ENCODE measurements at places on chromosomes 7 and 10. TPM values are rescaled to one million over a fixed set of nuclear protein-coding genes. Genes with fewer than 3 reads are reported as not detected.

- DNase-seq, result no peak
Measured at GRCh38 chr10:31004611-31005193, 27.0 kb downstream of the ZNF438 start.

- DNase-seq, result no peak
Measured at GRCh38 chr7:28702171-28702570, 256.0 kb downstream of the TRIL start.

- peak; percentile 34 for DNase-seq
Measured at GRCh38 chr7:157358041-157358752, 21.4 kb downstream of the DNAJB6 start.

DNA sequence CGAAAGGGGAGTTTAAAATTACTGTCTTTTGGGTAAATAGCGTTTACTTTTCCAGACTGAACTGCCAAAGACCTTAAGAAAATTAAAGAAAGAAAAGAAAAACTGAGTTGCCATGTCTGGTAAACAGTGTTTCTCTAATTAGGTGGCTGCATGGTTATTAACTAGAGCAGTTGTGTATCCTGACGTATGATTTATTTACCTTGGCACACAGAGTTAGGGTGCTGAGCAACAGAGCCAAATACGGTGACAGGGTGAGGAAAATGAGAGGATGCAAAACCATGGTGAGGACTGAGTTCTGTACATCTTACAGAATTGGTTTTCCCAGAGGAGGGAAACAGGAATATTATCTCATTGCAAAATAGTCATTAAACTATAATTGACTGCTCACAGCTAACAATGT lies 546.4 kb upstream of the FZD8 start:
- no peak for DNase-seq

GRCh38 chr10:27736396-27736795 lies 9.2 kb downstream of the MKX start:
- no peak for DNase-seq

DNA sequence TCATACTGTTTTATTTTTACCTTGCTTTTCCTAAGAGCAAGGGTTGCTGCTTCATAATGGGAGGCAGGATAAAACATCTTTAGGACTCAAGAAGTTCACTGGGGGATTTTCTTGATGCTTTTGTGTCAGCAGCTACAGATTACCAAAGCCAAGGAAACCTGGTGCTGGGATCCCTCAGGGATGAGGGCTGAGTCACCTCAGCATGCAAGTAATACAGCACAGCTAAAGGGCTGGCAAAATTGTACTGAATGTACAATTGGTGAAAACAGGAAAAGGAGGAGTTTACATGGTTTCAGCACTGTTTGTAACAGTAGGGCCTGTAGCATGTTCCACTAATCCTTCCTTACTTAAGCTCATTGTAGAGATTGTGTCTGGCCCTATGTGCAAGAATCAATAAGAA lies 1056.8 kb downstream of the SORCS1 start:
- no peak for DNase-seq

GRCh38 chr10:109931163-109931562 lies 7.9 kb upstream of the XPNPEP1 start:
- no peak for DNase-seq

DNA sequence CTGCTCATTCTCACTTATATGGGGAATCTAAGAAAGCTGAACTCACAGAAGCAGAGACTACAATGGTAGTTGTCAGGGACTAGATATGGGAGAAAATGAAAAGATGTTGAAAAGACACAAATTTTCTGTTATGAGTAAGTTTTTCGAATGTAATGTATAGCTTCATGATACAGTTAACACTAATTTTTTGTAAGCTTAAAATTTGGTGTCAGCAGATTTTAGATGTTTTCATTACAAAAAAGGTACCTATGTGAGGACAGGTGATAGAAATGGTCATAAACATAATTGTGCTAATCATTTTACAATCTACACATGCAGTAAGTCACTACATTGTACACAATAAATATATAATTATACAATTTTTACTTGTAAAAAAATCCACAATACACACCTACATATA lies 286.6 kb downstream of the ZNF33B start:
- no peak for DNase-seq

DNA sequence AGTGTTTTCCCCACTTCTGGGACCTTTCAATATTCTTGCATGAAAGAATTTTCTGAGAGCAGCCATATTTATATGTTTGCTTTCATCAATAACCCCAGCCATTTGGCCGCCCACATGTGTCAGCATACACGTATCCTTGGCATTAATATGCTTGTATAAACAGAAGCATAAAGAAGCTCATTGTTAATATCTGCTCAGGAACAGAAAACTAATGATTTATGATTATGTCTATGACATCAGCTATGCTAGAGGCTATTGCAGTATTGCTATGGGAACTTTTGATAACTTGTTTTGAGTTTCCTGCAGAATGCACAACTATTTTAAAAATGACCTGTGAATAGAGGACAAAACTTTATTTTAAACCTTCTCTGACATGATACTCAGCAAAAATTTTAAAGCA lies 300.9 kb upstream of the MTPN start:
- no peak for DNase-seq

DNA sequence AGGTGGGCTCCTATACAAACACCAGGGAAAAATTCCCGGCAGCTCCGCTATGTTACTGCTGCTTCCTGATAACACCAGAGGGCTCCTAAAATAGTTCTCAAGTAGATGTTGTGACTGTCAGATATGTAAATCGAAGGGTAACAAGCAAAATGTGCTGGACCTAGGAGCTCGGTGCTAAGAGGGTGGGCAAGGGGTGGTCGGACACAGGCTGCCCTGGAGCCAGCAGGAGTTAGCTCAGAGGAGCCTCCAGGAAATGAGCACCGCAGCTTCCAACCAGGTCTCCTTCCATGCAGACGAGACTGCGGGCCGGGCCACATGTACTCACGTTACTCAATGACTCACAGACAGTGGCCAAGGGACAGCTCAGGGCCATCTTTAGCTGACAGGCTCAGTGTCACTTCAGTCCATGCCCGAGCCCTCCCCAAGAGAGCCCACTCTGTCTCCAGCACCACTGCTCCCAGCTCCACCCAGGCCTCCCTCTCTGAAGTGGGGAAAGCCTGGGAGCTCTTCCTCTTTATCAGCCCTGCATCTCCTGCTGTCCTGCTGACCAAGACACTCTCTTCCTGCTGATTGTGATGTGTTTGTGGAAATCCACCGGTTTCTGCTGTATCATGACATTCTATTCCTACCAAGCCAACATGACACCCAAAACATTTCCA lies 37.2 kb upstream of the TMEM273 start:
- no peak for DNase-seq

DNA sequence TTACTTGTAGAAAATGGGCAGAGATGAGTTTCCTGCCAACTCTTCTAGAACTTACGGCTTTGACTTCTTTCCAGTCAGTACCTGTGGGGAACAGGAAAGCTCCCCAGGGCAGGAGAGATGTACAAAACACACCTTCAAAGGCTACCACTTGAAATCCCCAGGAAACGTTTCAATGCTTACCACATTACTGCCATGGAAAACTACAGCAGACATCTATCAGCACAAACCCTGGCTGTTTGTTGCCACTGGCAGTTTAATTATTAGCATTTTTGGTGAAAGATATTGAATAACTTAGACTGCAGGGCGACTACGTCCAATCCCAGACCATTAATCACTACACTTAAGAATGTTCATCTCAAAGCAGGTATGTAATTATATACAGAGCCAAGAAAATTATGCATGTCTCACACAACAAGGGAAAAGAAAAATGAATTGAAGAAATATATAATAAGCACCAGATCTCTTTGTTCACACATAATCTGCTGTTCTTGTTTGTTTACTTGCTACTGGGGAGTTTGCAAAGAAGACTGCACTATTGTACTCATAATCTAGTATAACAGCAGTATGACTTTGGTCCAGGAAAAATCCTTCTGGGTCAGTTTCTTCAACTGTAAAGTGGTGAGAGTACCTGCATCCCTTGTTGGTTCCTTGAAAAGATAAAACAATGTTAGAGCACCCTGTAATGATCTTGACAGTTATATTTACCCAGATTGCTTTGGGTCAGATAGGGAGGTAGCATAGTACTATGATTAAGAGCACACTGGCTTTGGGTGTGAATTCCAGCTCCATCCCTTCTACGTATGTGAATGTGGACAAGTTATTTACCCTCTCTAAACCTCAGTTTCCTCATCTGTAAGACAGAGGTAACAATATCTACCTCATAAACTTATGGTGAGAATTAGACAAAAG lies 138.3 kb downstream of the DOCK4 start:
- DNase-seq, result no peak

GRCh38 chr10:110706690-110707098 lies 62.6 kb downstream of the RBM20 start:
- no peak for DNase-seq

DNA sequence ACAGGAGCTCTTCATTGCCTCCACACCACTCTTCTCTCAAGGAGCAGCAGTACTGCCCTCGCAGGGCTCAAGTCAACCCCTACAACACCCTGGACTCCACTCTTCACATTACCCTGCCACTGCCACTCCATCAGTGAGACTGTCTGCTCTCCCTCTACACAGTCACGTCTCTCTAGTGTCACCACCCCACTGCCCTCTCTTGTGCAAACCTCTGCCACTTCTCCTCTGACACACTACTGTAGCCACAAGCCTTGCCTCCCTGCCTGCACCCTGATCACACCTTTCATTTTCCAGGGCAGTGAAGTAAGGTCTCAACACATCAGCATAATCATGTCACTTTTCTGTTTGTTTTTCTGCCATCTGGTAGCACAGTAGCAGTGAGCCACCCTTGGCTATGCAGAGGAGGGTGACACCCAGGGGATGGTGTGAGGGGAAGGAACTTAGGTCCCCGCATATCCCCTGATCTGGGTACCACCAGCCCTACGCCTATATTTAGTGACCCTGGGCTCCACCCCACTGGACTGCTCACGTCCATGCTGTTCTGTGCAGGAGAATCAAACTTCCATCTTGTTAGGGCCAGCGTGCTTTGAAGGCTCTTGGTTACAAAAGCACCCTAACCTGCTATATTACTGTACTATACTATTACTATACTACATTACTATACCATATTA lies 1.6 kb downstream of the C10orf143 start:
- no peak for DNase-seq

- no peak for DNase-seq
Measured at GRCh38 chr10:80485076-80485945, 31.2 kb downstream of the TSPAN14 start.

GRCh38 chr7:24597014-24597413 lies 23.8 kb downstream of the PALS2 start:
- no peak for DNase-seq

GRCh38 chr7:99037327-99037940 lies 106.5 kb downstream of the SMURF1 start:
- no peak for DNase-seq

DNA sequence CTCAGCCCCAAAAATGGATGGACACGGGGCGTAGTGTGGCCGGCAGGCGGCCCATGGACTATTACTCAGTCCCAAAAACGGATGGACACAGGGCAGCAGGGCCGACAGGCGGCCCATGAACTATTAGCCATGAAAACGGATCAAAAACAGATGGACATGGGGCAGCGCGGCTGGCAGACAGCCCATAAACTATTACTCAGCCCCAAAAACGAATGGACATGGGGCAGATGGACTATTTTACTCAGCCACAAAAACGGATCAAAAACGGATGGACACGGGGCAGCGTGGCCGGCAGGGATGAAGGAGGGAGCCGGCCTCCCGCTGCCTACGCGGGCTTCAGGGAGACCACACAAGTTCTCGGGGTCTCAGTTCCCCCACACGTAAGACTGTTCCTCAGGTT lies 32.9 kb downstream of the GPER1 start:
- DNase-seq, result peak; percentile 65

DNA sequence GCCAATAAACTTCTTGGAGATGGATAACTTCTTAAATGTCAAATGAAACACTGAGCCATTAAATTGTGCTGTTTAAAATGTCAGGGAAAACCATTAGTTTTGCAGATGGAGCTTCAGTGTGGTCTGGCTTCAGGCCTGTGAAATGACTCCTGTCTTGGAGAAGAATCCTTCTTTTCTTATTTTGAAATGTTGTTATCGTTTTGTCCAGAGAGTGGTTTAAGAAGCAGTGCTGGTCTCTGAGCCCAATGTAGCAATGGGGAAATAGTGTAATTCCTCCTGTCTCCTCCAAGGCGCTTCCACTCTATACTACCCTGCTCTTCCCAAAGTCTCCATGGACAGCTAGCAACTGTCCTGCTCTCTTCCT lies 177.6 kb downstream of the REEP3 start:
- DNase-seq, result no peak

DNA sequence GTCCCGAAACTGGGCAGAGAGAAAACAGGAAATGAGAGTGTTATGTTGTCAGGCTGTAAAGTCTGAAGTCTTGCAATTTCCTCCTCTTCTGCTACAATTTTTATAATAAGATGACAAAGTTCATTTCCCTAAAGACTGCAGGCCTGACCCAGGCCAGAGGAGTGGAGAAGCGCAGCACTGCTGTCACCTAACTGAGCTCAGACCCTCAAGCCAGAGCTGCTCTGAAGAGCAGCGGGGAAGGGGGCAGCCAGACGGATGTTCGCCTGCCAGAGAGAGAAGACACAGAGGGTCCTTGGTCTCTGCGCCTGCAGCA lies 12.6 kb upstream of the AOAH start:
- no peak for DNase-seq

DNA sequence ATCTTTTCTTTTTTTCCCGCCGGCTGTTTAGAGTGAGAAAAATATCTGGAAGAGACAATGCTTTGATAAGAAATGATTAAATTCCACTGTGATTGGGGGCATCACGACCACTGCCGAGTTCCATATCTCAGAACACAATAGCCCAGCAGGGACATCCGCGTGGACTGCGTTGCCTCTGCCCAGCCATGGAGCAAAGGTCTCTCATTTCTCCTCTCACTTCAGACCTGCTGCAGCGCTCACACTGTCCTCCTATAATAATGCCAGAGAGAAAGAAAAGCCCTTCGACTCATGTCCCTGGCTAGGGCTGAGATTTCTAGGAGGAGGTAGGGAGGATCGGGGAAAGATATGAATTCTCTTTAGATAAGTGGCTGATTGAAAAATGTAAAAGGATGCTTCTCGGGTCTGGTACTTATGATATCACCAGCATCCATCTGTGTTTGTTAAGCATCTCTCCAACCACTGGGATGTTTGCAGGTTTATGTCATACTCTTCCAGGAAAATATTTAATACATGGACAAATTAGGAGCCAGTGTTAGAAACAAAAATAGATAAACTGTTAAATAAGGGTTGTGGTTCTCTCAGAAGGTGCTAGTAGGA lies 472.9 kb upstream of the AKR1E2 start:
- no peak for DNase-seq

DNA sequence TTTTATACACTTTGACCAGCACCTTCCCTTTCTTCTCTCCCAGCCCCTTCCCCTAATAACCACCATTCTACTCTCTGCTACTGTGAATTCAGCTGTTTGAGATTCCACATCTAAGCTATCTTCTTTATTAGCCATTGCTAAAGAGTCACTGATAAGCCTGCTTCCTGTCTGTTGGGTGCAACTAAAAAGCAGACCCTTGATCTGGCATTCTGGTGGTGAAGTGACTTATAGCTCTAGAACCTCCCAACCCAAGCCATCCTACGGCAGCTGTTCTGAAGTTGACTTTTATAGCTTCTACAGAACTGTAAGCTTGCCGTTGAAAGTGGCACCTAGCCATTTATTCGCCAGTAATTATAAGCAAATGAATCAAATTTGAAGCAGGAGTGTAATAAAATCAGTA lies 105.6 kb downstream of the AHR start:
- no peak for DNase-seq

GRCh38 chr7:74581916-74582440 lies 75.5 kb upstream of the GTF2I start:
- DNase-seq, result no peak

TMEM184A gene
- total RNA-seq, result not detected

CRHR2 gene
- total RNA-seq, result 0.10 TPM

CADPS2 gene
- total RNA-seq, result 19.1 TPM

OR2F1 gene
- not detected for total RNA-seq

KIAA1549 gene
- total RNA-seq, result 1.8 TPM

PTPRZ1 gene
- total RNA-seq, result 1.8 TPM

SORCS1 gene
- 1.2 TPM for total RNA-seq

All from posterior vena cava (tissue), 2 donors.